D721Med (cell line): ENCODE measurements at places on chromosomes 4 and X.

GRCh38 chrX:14497184-14497666 lies 32.1 kb upstream of the GLRA2 start:
- no peak for DNase-seq

DNA sequence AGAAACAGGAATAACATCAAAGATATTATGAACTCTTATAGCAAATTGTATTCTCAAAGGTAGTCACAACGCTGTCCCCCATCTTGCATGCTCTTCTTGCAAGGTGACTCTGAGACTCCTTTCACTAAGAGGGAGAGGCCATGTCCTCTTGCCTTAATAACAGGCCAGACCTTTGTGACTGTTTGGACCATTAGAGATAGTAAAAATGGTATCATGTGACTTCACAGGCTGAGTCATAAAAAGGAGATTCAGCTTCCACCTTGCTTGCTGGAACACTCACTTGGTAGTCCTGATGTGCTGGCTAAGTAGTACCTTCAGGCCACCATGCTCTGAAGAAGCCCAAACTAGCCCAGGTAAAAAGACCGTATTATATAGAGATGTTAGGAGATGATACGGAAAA lies 143.8 kb downstream of the FBXW7 start:
- no peak for DNase-seq

DNA sequence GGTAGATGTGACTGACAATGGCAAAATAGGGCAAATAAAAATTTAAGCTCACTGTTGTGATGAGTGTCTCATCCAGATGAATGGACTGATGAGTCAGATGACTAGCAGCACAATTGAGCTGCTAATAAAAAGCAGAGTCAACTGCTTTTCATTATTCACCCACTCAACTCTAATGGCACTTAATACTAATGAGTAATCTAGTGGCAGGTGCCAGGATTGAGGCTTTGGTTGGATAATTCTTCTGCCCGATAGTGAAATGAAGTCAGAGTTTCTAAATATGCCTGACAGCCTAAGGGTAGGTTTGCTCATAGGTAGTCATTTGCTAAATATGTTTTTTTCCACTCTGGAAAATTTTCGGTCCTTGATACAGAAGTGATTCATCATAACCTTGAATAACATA lies 10.4 kb downstream of the OGT start:
- no peak for DNase-seq

DNA sequence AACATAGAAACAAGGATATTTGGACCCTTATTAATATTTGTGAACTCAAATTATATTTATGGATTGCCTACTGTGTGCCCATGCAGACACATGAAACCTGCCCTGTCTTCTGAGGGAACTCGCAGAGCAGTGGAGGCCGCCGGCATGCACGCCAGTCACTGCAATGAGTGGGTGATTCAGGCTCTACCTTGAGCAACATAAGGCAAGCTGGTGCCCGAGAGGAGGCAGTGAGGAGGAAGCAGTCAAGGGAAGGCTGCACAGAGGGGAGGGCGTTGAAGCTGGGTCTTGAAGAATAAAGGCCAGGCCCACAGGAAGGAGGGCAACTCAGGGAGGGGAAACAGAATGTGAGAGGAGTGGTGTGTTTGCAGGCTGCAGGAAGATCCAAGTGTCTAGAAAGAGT lies 52.8 kb downstream of the PPEF2 start:
- DNase-seq = no peak

- DNase-seq = no peak
These were observed 48.9 kb downstream of the ING2 start for GRCh38 chr4:183553601-183554345.

DNA sequence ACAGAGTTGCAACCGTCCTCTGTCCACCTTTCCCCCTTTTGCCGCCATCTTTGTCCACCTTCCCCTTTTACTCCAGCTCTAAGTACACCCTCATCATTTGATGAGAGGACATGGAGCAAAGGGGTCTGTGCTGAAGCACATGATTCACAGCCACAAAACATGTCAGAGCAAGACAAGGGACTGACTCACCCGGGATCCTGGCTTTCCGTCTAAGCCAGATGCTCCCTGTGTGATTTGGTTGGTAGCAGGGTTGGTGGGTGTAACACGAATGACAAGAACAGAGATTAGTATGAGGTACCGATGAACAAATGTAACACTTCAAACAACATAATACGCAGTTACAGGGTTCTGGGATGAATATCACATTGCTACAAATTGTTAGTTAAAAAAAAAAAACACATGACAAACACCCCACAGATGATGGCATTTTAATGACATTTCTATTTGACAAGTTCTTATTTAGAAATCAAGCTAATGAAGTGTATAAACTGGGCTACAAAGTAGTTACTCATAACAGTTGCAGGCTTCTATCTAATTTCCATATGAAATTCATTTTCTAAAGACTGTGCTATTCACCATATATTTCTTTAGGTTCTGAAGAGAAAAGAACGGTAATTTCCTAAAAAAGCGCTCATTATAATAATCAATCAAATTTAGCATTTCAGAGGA lies 71.4 kb upstream of the ETNPPL start:
- DNase-seq = no peak

DNA sequence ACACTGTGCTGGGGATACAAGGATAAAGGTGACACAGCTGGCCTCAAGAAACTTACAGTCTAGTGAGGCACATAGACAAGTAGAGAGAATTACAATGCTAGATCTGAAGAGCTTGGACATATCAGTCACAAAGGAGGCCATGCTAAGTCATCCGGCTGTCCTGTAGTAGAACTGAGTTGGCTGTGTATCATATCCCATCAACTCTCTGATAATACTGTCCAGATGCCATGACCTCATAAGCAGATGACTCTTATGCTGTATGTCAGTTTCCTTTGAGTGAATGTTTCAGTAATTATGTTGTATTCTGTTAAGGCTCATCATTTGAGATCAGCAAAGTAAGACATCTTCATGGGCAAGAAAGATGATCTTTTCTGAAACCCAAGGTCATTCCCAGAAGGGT lies 442.9 kb downstream of the MID1IP1 start:
- DNase-seq = no peak

GRCh38 chr4:153506341-153507309 lies 40.5 kb downstream of the TMEM131L start:
- DNase-seq = no peak

- no peak for DNase-seq
These were observed 577 bp upstream of the GLRA2 start for GRCh38 chrX:14528629-14529289.
